Islet precursor cell (in vitro differentiated cells): ENCODE measurements at places on chromosomes 13 and 19.

DNA sequence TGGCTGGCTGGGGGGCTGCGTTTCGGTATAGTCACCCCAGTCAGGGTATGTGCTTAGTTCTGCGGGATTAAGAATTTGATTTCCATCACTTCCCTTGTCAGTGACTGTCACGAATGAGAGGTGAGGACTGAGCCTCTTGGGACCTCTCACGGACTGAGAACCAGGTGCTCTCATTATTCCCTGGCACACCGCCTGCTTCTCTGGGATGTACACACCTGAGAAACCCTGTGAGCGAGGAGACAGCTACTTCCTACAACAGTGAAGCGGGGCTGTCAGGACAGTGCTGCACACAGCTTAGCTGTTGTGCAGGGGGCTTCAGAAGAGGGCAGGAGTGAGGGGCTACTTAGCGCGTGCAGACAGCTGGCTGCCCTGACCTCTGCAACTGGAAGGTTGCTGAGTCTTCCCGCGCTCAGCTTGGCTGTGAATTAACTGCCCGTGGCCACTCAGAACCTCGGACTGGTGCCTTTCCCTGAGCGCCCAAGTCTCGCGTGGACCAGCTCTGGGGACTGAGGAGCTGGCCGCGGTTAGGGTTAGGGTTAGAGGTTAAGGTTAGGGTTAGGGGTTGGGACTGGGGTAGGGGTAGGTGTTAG lies 65.3 kb upstream of the MCF2L start:
- DNase-seq, result no peak

DNA sequence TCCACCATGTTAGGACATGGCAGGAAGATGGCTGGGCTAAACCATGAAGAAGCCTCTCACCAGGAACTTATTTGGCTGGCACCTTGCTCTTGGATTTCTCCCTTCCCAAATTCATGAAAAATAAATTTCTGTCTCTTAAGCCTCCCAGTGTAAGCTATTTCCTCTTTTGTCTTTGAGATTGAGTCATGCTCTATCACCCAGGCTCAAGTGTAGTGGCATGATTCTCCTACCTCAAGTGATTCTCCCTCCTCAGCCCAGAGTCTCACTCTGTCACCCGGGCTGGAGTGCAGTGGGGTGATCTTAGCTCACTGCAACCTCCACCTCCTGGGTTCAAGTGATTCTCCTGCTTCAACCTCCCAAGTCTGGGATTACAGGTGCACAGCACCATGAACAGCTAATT lies 12.6 kb downstream of the ZNF888 start:
- DNase-seq, result no peak

- no peak for DNase-seq
Measured at GRCh38 chr13:110300090-110300815, 6.7 kb downstream of the COL4A1 start.

GRCh38 chr19:30235946-30236345 lies 136.2 kb upstream of the ZNF536 start:
- DNase-seq, result no peak
